ENCODE measurements at places on chromosomes 2 and 18.

GRCh38 chr18:48119204-48119603 lies 188.7 kb upstream of the SMAD2 start:
- no peak for DNase-seq

- DNase-seq: no peak
Measured at GRCh38 chr18:54532962-54533361, 58.1 kb upstream of the DYNAP start.

GRCh38 chr2:230668184-230668938 lies 44.3 kb upstream of the CAB39 start:
- no peak for DNase-seq

DNA sequence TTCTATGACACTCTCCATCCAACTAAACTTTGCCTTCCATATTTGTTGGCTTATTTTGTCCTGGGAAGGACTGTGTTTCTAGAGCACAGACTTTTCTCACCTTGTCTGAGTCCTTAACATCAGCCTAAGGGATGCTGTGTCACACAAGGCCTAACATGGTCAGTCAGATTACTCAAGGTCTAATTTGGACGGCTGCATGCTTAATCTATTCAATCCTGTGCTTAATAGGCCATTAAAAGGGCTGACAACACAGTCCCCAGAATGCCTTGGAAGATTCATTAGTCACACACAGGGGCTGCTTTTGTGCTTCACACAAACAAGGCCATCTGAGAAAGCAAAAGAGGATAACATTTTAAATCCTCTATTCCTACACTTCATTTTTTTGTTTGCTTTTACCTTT lies 84.0 kb downstream of the DYNAP start:
- no peak for DNase-seq

DNA sequence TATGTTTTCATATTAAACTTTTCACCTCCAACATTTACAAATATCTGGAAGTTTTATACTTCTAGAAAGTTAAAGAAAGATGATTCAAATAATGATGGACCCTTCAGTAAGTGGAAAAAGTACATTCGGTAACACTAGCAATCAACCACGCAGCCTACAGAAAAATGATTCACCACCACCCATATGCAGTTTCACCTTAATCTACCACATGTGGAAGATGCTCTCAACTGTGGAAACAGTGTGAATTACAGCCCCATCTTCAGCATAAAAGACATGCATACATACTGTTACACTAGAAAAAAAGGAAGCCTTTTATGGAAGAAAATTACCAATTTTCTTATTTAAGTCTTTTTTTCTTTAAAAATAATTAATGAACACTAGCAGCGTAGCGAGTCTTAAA lies 1.1 kb downstream of the SLC38A11 start:
- no peak for DNase-seq

DNA sequence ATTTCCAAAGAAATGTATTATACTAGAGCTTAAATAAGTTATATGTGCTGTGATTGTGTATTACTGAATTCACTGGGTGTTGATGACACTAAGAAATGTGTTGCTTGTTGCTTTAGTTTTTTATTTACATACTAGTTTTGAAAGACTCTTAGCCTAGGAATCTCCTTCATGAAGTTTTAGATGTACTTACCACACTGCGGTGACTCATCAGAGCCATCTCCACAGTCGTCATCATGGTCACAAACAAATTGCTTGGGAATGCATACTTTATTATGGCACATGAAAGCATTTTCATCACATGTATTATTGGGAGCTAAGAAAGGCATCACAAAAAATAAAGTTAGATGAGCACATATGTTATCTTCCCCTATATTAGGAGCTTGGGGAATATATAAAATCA lies 1624.2 kb downstream of the LRP1B start:
- DNase-seq: peak; percentile 85

GRCh38 chr2:20619624-20620024 lies 31.3 kb downstream of the HS1BP3 start:
- peak; percentile 63 for DNase-seq

- DNase-seq: no peak
Measured at GRCh38 chr2:48122166-48122565, 215.9 kb upstream of the FBXO11 start.

DNA sequence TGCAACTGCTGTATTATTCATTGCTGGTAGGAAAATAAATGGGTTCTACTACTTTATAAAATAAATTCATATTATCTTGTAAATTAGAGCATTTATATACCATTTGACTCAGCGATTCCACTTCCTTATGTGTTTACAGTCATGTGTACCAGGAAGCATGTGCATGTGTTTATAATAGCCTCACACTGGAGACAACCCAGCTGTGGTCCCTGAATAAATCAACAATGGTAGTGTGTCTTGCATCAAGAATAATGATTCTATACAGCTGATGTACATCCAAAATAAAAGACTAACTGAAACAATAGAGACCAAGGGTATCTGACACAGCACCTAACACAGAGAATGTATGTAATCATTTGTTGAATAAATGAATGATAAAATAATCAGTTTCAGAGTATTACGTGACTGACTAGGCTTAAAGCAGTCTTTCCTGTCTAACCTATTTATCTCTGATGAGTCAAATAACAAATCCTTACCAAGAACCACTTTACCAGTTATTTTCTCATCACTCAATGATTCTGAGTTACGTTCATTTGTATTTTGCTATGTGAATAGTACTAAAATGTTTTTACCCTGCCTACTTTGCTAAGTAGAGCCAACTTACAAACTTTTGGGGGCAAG lies 216.8 kb downstream of the UBE2E3 start:
- DNase-seq: no peak

GRCh38 chr2:68303033-68303901 lies 16.5 kb downstream of the CNRIP1 start:
- no peak for DNase-seq

- no peak for DNase-seq
Measured at GRCh38 chr2:234363647-234364294, 133.1 kb downstream of the ARL4C start.

GRCh38 chr2:53036196-53036595 lies 731.4 kb upstream of the CHAC2 start:
- peak; percentile 77 for DNase-seq

Data from fibroblast of skin of scalp (primary cell).